Activated CD8-positive, alpha-beta T cell treated with anti-CD3 and anti-CD28 coated beads, Interleukin-2, amount 10 ng/mL, durations not matched to agents 7 days and 5 days (primary cell): ENCODE measurements at places on chromosomes 4 and X.
A peak's percentile ranks its signal among the peaks of the same experiment; 100 is the strongest.

DNA sequence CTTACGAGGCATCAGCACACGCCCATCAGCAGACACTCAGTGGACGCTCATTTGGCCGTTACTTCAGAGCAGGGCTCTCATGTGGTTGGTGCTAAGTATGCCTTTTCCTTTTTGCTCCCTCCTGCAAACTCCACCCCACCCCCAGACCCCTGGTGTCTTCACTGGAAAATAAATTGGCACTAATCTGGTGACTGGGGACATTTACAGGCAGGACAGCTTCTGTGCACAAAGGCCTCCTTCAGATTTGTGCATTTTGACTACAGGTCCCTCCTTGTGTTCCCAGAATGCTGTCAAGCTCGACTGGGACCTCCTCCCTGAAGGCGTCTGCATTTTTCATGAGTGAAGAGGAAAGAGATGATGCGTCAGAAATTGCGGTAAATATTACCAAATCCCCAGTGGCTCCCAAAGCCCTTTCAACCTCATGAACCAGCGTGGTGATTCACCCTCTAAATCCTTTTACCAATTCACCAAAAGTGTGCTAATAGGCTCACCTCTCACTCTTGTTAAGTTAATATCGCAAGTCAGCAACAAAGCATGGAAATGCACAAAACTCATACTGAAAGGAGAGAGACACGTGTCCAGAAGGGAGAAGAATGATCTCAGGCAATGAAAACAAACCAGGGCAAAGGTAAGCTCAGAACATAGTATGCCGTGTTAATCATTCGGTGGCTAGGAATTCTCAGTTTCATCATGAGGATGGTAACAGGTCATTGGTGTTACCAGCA, 119.0 kb downstream of the NKX6-1 start:
- H3K4me1 ChIP-seq = no peaks in the 10 kb centered on the region
- H3K4me3 ChIP-seq = no peak overlapping the region
- no peak overlapping the region for H3K27ac ChIP-seq
- peaks cover 10% of the 10 kb centered on the region for H3K27me3 ChIP-seq
- H3K36me3 ChIP-seq = no peaks in the 10 kb centered on the region

GRCh38 chrX:110966839-110967238, 129.2 kb upstream of the PAK3 start:
- no peak overlapping the region for H3K4me3 ChIP-seq
- no peaks in the 10 kb centered on the region for H3K36me3 ChIP-seq
- DNase-seq = no peak
- no peaks in the 10 kb centered on the region for H3K4me1 ChIP-seq
- H3K27ac ChIP-seq = no peak overlapping the region
- H3K27me3 ChIP-seq = no peaks in the 10 kb centered on the region

DNA sequence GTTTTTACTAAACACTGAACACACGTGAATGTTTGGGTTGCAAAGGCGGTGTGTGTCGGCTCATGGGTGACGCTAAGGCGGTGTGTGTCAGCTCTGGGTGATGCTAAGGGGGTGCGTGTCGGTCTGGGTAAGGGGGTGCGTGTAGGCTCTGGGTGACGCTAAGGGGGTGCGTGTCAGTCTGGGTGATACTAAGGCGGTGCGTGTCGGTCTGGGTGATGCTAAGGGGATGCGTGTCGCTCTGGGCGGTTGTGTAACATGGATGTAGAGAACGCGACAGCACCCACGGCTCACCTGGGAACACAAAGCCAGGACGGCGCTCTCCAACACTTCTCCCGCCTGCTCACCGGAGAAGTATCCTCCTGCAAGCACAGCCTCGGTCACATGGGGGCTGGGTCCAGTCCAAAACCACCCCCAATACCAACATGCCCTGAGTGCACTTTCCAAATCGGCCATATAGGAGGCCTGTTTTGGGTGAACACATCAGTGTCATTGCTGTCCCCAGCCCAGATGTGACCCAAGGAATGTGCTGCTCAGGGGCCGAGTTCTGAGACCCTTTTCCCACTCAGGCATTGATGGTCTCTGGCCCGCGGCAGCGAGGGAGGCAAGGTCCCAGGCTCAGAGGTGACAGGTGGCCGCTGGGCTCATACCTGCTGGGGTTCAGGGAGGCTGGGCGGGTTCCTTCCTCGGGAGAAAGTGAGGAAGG, 67.1 kb downstream of the ACOX3 start:
- DNase-seq = no peak
- H3K27me3 ChIP-seq = no peaks in the 10 kb centered on the region
- H3K4me3 ChIP-seq = no peak overlapping the region
- no peaks in the 10 kb centered on the region for H3K36me3 ChIP-seq
- H3K27ac ChIP-seq = no peak overlapping the region

DNA sequence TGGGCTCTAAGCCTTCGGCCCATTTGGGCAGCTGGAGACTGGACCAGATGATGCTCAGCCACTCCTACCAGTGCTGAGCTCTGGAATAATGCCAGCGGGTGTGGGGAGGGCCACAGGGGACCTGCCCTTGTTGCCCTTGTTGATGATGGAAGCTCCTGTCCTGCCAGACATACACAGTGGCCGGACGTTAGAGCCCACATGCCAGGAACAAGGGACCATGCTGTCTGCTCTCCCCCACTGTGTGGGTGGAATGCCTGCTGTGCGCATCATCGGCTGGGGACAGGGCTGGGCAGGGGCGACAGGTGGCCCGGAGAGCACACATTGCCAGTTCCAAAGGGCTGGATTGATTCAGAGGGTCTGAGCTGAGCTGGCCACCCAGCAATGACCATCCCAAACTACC, 2.0 kb downstream of the ABLIM2 start:
- H3K36me3 ChIP-seq = no peaks in the 10 kb centered on the region
- peaks cover 15% of the 10 kb centered on the region for H3K27me3 ChIP-seq
- no peak overlapping the region for H3K4me3 ChIP-seq
- H3K27ac ChIP-seq = no peak overlapping the region
- peaks cover 11% of the 10 kb centered on the region for H3K4me1 ChIP-seq
- DNase-seq = no peak

GRCh38 chrX:129600981-129601424, 53.8 kb downstream of the APLN start:
- H3K27me3 ChIP-seq = peaks cover 5% of the 10 kb centered on the region
- peaks cover 23% of the 10 kb centered on the region for H3K4me1 ChIP-seq
- no peak overlapping the region for H3K4me3 ChIP-seq
- DNase-seq = peak; percentile 44
- H3K36me3 ChIP-seq = no peaks in the 10 kb centered on the region

GRCh38 chr4:75686346-75686745, 13.1 kb upstream of the G3BP2 start:
- no peak overlapping the region for H3K4me3 ChIP-seq
- peak; percentile 31 for DNase-seq
- H3K27ac ChIP-seq = peak overlapping the region; percentile 72
- H3K4me1 ChIP-seq = peaks cover 43% of the 10 kb centered on the region
- no peaks in the 10 kb centered on the region for H3K27me3 ChIP-seq
- peaks cover 23% of the 10 kb centered on the region for H3K36me3 ChIP-seq

DNA sequence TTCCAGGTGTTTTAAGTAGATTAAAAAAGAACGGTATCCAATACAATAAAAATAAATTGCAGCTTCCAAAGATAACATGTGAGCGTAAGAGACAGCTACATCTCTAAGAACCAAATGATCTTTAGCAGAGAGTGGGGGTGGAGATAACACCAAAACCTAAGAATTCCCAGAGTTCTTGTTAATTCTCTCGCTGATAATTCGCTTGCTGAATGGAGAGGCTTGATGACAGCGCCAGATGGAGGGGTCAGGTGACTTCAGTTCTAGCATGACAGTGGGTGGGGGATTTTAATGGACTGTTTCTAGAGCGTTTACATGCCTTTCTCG, 2.3 kb downstream of the CLCN4 start:
- peaks cover 44% of the 10 kb centered on the region for H3K27me3 ChIP-seq
- H3K4me3 ChIP-seq = no peak overlapping the region
- H3K36me3 ChIP-seq = no peaks in the 10 kb centered on the region
- no peak for DNase-seq

DNA sequence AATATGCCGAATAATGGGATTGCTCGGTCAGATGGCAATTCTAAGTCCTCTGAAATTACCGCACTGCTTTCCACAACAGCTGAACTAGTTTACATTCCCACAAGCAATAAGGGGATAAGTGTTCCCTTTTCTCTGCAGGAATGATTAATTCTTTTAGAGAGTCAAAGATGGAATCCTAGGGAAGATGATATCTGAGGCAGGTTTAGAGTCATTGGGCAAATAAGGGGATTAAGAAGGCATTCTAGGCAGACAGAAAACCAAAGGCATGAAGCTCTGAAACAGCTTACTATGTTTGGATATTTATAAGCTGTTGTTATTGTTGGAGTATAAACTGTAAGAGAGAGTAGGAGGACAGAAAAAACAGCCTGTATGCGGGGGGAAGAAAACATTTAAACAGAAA, 85.7 kb downstream of the TET2 start:
- no peak overlapping the region for H3K4me3 ChIP-seq
- no peak for DNase-seq
- no peaks in the 10 kb centered on the region for H3K27me3 ChIP-seq
- peaks cover 47% of the 10 kb centered on the region for H3K36me3 ChIP-seq
